ENCODE measurements at places on chromosomes 6 and 20.

- DNase-seq = no peak
These were observed 19.3 kb downstream of the RBM38 start for GRCh38 chr20:57410398-57410920.

- peak; percentile 88 for DNase-seq
These were observed 34.5 kb downstream of the SLX4IP start for GRCh38 chr20:10469599-10469998.

DNA sequence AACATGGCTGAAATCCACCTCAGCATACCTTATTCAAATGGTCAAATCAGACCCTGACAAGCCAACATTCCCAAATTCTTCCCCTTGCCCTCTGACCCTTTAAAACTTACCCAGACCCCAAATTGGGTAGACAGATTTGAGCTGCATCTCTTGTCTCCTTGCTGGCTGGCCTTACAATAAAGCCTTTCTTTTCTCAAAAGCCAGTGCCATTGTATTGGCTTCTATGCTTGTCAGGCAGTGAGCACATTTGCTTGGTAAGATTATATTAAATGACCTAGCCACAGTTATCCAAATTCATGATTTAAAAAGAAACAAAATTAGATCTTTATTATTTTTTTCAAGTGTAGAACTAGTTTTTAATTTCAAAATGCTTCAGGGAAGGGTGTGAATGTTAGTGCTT is 67.8 kb upstream of the FAM83B start:
- no peak for DNase-seq

DNA sequence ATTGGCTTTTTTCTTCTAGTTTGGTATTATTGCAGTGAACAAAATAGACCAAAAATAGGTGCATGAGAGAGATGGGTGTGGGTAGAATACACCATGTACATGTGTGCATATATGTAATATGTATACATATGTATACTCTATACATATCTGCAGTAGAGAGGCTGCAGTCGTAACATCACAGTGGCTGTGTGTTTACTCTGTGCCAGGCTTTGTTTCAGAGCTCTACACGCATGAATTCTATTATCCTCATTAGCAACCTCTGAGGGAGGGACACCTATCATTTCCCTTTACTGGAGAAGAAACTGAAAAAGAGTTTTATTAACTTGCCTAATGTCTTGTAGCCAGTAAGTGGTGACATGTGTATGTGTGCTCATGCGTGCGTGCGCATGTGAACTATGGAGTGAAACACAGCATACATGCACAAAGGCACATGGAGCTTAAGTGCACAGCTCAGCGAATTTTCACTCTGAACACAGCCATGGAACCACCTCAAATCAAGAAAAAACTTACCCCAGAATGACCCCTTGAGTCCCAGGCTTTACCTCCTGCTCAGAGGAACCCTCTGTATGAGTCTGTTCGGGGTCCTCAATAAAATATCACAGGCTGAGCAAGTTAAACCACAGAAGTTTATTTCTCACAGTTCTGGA is 452.5 kb downstream of the CDH26 start:
- DNase-seq = no peak

GRCh38 chr20:49594931-49595315 is 27.0 kb upstream of the PTGIS start:
- no peak for DNase-seq

- DNase-seq = no peak
These were observed 39.8 kb upstream of the SLCO4A1 start for GRCh38 chr20:62602550-62602949.

GRCh38 chr20:9059931-9060330 is 9.0 kb upstream of the PLCB4 start:
- no peak for DNase-seq

- DNase-seq = no peak
These were observed 1.9 kb downstream of the BCL2L1 start for GRCh38 chr20:31720486-31721407.

- no peak for DNase-seq
These were observed 398.5 kb upstream of the GJE1 start for GRCh38 chr6:141734071-141734840.

DNA sequence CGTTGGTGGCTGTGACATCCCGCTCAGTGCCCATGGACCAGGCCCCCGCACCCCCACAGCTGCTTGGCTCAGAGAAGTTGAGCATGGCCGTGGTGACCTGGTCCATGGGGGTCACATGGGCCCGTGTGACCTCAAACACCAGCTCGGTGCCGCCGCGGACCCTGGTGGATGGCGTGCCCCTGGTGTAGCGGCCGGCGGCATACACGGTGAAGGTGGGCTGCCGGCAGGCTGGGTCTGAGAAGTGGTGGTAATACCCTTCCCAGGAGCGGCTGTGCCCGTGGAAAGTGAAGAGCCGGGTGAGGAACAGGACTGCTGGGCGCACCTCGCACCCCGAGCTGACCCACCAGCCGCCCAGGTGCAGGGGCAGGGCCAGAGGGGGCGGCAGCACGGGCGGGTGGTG is 54.1 kb downstream of the APCDD1L start:
- no peak for DNase-seq

All from muscle of arm (tissue), 14 donors.